ENCODE measurements at places on chromosomes 13 and 19.

GRCh38 chr13:42567906-42568305 lies 6.0 kb upstream of the TNFSF11 start:
- no peak for DNase-seq

GRCh38 chr19:18208098-18208951 lies 4.5 kb upstream of the RAB3A start:
- no peak for DNase-seq

GRCh38 chr13:107361666-107362065 lies 793.7 kb upstream of the ARGLU1 start:
- DNase-seq: no peak

- no peak for DNase-seq
These were observed 871.6 kb downstream of the PCDH9 start for GRCh38 chr13:66358564-66358963.

DNA sequence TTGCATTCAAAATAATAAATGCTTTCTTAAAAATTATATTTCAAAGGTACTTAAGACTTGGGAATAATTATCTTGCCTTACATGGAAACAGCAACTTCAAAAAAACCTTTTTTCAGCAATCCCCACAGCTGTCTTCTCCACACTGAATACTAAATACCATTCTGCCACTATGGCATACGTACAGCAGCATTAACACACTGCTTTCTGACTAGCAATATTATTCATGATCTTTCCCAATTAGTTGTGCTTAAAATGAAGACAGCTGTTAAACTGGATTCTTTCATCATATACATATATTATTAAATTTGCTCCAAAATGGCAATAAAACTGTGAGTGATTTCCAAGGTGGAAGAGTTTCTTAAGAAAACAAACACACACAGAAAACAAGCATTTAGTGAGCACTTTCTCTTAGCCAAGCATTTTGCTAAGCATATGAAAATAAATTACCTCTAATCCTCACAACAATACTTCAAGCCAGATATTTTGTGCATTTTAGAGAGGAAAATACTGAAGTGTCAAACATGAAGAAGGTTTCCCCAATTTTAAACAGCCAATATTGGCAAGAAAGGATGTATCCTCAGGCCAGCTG lies 609.5 kb downstream of the SLITRK1 start:
- no peak for DNase-seq

DNA sequence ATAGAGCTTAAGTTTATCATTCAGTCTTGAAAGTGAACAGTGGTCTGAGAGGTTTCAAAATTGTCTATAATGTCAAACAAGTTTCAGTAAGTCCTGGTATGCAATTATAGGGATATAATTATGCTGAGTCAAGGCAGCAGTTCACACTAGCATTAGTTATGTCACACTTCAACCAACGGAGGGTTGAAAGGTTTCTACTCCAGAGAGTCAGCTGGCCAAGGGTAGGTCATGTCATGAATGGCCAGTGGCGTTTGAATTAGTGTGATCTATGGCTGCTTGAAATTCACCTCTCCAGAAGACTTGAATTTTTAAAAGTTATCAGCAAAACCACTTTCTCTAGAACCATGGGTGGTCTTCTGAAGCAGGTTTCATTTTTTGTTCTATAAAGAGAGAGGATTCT lies 108.6 kb downstream of the TNFRSF19 start:
- no peak for DNase-seq

DNA sequence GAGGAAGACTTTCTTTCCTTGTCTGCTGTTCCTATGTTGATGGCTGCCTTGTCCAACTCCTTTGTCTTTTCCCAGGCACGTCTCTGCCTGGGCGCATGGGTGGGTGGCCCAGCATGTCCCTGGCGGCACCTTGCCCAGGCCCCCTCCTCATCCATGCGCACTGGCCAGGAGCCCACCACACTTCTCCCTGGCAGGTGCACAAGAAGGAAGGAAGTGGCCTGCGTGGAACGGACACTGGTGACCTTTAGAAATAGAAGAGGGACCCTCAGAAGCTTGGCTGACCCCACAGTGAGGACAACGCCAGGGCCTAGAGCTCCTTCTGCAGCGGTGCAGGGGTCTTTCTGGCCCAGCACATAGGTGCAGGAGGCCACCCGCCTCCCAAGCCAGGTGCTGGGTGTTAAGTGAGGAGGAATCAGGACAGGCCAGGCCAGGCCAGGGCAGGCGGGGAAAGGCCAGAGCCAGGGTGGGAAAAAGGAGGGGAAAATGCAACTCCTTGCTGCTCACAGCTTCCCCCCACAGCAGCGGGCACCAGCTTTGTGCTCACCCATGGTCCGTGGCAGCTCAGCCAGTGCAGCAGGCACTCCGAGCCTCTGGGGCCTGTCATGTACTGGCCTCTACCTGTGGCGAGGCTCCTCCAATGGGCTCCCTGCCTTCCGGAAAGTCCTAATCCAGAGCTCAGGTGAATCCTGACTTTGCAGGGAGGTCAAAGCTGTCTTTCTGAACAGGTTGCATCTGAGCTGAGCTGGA lies 104.0 kb downstream of the SOX1 start:
- DNase-seq: no peak

DNA sequence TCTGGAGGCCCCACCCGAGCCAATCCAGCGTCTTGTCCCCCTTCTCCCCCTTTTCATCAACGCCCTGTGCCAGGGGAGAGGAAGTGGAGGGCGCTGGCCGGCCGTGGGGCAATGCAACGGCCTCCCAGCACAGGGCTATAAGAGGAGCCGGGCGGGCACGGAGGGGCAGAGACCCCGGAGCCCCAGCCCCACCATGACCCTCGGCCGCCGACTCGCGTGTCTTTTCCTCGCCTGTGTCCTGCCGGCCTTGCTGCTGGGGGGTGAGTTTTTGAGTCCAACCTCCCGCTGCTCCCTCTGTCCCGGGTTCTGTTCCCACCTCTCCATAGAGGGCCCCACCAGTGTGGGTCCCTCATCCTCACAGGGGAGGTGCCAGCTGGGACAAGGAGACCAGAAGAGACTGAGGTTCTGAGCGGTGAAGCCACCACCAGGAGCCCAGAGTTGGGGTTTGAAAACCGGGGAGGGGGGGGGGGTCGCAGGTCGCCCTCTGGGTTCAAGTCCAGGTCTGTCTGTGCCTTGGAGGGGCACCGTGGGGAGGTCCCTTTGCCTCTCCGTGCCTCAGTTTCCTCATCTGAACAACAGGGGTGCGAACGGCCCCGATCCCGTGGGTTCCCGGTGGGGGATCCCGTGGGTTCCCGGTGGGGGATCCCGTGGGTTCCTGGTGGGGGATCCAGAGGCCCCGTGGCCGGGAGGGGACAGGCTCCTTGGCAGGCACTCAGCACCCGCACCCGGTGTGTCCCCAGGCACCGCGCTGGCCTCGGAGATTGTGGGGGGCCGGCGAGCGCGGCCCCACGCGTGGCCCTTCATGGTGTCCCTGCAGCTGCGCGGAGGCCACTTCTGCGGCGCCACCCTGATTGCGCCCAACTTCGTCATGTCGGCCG lies at the start of gene ELANE:
Gene ELANE (plus strand): TSS at position 168 of the 878 bp plus-strand sequence. CDS start 26 bp downstream, at position 194.
- no peak for DNase-seq

DNA sequence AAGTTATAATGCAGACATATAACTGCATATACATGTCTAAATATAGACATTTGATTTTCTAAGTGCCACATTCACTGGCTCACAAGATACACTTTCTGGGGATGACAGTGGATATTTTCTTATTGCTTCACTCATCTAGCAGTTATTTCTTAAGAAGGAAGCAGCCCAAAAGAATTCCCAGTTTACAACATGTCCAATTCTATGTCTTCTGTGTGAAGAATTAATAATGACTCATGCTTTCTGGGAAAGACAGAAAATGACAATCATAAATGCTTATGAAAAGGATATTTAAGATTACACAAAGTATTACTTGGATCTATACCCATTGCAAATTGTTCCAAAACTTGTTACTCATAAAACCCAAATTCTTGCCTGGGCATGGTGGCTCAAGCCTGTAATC lies 543.4 kb downstream of the SUCLA2 start:
- no peak for DNase-seq

DNA sequence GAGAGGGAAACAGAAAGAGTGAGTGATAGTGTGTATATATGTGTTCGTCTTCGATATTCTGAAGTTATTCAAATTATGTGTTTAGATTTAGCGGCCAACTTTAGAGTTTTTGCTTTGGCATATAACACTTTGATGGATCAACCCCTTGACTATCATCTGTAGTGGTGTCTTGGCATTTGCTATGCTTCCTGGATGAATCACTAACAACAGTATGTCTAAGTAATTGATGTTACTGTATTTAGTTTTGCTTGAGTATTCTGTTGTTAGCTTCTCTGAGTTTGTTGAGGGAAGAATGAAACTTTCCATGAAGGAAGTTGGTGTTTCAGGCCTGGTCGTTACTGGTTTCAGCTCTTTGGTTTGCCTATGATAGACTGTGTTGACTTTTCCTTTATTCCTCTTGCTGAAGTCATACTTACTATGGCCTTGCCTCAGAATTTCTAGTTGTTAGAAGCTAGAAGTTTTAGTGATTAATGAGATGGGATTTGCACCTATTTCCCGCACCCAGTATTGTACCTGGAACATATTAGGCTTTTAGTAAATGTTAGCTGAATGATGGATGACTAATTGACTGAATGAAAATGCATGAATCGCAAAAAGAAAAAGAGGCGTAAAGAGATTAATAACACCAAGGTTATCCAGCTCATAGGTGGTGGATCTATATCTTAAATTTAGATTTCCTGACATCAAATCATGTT lies 20.7 kb downstream of the NDFIP2 start:
- no peak for DNase-seq

DNA sequence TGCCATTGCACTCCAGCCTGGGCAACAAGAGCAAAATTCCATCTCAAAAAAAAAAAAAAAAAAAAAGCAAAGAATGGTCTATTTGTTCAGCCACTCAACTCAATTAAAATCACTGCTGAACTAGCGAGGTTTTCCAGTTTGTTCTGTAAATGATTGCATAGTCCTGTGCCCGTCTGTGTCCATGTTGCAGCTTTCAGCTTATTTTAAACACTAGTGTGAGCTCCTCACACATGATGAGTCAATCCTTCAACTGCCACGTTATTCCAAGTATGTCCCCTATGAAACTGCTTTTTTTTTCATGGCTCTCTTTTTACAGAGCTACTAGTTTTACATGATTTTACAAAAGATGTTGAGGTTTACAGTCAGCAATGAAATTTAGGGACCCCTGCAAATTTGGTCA lies 12.2 kb downstream of the SUGP2 start:
- no peak for DNase-seq

GRCh38 chr19:9850235-9850959 lies 15.3 kb downstream of the PIN1 start:
- DNase-seq: no peak

- DNase-seq: no peak
These were observed 630 bp downstream of the RNF126 start for GRCh38 chr19:662207-662961.

GRCh38 chr13:111482126-111482525 lies 161.7 kb downstream of the TEX29 start:
- DNase-seq: no peak

DNA sequence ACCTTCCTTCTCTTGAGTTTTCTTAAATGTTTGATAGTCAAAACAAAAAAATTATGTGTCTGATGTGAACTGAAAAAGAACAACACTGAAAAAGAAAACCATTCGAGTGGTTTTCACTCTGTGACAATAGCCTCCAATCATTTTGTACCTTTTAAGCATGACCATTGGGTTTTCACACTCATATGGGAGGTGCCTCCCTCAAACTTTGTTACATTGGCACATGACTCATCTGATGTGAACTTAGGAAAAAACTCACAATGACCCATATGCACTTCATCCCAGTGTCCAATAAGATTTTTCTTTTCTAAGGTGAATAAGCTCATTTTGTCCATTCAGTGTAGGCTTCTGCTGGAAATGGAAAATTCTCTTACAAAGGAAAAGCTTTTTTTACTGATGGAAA lies 66.6 kb upstream of the XPO4 start:
- DNase-seq: no peak

GRCh38 chr19:35908973-35909683 lies 1.0 kb upstream of the TYROBP start:
- no peak for DNase-seq

DNA sequence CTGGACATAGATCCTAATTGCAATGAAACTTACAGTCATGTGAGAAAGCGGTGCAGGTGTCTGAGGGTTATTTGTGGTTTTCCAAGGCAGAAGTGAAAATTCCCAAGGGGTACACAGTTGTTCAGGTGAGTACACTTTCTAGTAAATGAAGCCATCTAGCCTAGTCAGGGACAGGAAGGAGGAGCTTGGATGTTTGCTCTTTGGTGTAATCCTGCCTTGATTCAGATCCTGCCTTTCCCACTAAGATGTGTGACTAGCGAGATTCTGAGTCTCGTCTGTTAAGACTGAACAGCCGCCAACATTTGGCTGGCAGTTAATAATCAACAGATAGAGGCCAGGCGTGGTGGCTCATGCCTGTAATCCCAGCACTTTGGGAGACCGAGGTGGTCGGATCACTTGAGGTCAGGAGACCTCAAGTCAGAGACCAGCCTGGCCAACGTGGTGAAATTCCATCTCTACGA lies 2.5 kb downstream of the RPS9 start:
- no peak for DNase-seq

DNA sequence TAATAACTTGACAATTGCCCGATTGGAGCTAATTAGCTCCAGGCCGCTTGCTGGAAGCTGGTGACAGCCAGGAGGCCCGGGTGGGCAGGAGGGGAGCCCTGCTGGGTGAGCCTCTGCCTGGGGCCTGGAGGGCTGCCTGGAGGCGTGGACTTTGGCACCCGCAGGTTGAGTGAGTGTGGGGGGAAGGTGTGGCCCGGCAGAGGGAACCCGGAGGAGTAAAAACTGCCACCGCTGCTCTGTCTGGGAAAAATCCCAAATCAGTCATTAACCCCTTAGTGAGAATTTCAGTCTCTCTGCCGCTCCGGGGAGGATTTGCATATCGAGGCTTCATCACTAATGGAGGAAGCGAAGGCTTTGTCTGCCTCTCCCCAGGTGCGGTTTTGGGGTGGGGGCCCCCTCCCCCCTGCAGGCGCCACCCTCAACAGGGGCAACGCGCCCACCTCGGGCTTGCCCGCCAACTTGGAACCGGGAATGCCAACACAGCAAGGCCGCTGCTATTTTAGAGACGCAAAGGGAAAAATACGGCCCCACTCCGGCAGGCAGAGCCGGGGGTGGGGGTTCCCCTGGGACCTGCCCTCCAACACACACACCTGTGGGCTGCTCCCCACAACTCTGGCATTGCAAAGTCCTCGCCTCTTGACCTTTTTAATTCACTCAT lies 6.2 kb downstream of the EFNA2 start:
- DNase-seq: no peak

GRCh38 chr13:72662548-72662947 lies 64.9 kb downstream of the MZT1 start:
- no peak for DNase-seq

DNA sequence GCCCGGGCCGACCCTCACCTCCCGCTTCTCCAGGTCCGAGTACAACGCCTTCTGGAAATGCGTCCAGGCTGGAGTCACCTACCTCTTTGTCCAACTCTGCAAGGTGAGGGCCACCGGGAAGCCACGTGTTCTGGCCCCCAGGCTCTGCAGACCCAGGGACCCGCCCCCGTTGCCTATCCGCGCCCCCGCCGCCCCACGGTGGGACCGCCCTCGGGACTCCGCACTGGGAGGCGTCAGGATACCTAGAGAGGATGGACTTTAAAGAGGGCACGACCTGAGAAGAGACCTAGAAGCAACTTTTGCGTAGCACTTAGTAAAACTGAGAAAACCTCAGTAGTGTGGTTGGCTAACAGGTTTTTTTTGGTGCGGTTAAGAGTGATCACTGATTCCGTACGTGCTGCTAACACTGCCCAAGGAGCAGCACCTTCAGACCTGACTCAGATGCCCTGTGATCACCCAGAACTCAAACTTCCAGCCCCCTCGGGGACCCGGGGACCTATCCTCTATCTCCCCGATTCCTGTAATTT lies 492 bp downstream of the TMEM147 start:
- DNase-seq: no peak
